ENCODE measurements at places on chromosomes 11 and 22.

GRCh38 chr22:42066126-42066761 lies 4.4 kb downstream of the NAGA start:
- DNase-seq = peak; percentile 17

GRCh38 chr22:21736084-21736642 lies 569 bp upstream of the YPEL1 start:
- no peak for DNase-seq

GRCh38 chr22:17234144-17234623 lies 14.9 kb upstream of the ADA2 start:
- peak; percentile 82 for DNase-seq

- peak; percentile 57 for DNase-seq
Observed at GRCh38 chr11:86291466-86292262, 10.4 kb upstream of the HIKESHI start.

- DNase-seq = no peak
Observed at GRCh38 chr22:23769321-23769965, 1.7 kb upstream of the CHCHD10 start.

- no peak for DNase-seq
Observed at GRCh38 chr11:62863687-62864335, 16.9 kb upstream of the SLC3A2 start.

GRCh38 chr11:68082481-68082880 lies 38.7 kb downstream of the CHKA start:
- no peak for DNase-seq

GRCh38 chr11:102453302-102453695 lies 734 bp upstream of the TMEM123 start:
- DNase-seq = peak; percentile 58

- DNase-seq = no peak
Observed at GRCh38 chr11:41983475-41983874, 524.0 kb upstream of the LRRC4C start.

DNA sequence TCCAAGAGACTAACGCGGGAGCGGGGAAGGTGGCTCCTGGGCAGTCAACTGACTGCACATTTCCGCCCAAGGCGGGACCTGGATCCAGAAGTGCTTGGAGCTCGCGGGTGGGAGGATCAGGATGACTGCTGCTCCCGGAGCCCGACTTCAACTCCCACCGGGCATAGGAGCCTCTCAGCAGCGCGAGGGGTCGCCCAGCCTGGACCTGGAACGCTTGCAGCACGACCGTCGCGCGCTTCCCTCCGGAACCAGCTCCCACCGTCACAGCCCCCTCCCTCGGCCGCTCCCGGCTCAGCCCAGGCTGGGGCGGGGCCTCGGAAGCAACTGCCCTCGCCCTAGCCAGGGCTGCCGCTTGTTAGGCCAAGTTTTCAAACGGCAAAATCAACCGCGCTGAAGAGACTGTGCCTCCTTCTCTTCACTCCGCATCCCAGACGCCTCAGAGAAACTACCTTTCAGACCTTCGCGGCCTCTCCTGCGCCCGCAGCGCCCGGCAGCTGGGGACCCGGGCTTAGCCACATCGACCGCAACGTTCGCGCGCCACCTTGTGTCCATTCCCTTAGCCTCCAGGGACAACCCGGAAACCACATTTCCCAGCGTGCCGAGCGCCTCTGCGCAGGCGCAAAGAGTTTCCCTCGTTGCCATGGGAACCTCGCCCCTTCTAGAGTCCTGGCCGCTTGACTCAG lies 14.0 kb downstream of the SSH3 start:
- DNase-seq = peak; percentile 99

DNA sequence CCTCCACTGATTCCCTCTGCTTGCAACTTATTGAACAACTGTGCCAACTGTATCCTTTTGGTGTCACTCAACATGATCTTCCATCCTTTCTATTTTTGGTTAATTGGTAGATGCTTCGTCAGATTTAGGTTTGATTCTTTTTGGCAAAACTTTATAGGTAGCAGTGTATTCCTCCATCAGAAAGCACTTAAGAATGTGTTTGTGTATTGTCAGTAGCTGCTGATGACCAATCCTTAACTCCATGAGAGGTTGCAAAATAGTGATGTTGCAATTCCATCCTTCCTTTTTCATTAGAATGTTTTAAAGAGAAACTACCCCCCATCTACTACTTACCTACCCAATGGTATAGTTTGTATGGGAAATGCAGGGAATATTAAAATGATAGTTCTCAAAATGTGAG lies 22.1 kb downstream of the FAM76B start:
- no peak for DNase-seq

DNA sequence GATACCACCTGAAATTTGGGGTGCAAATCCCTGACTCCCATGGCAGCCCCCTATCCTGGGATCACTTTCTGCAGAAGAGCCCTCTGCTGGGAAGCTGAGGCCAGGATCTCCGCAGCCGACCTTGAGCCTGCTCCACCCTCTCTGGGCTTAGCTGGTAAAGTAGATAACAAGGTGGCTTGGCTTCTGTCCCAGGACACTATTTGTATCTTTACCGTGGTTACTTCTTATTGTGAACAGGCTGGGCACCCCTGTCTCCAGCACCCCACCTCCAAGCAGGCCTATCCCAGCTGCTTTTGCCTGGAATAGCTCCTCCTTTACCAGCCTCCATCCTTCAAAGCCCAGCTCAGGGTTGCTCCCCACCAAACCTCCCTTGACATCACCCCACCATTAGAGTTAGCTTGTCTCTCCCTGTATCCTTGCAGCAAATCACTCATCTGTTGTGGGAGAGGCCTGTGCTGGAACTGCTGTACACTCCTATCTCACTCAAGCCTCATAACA lies 35.2 kb upstream of the P2RY2 start:
- no peak for DNase-seq

- DNase-seq = no peak
Observed at GRCh38 chr11:94450048-94450447, 43.6 kb downstream of the MRE11 start.

GRCh38 chr11:118532852-118533768 lies 2.1 kb downstream of the TMEM25 start:
- no peak for DNase-seq

- no peak for DNase-seq
Observed at GRCh38 chr11:113593698-113594308, 112.3 kb downstream of the TMPRSS5 start.

DNA sequence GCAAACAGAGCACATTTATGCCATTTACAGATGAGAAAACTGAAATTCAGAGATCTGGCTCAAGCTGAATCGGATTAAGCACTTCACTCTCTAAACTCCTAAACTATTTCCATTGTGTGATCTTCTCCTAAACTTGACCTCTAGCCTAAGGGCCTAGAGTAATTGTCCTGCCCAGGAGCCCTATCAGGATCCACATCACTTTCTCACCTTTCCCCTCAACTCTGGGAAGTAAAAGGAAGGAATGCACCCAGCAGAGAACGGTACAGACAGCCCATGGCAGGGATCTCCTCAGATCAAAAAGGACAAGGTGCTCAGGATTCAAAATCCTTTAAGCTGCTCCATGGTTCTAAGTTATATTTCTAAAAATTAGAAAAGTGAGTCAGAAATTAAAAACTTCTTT lies 102.7 kb downstream of the ABTB2 start:
- DNase-seq = no peak

DNA sequence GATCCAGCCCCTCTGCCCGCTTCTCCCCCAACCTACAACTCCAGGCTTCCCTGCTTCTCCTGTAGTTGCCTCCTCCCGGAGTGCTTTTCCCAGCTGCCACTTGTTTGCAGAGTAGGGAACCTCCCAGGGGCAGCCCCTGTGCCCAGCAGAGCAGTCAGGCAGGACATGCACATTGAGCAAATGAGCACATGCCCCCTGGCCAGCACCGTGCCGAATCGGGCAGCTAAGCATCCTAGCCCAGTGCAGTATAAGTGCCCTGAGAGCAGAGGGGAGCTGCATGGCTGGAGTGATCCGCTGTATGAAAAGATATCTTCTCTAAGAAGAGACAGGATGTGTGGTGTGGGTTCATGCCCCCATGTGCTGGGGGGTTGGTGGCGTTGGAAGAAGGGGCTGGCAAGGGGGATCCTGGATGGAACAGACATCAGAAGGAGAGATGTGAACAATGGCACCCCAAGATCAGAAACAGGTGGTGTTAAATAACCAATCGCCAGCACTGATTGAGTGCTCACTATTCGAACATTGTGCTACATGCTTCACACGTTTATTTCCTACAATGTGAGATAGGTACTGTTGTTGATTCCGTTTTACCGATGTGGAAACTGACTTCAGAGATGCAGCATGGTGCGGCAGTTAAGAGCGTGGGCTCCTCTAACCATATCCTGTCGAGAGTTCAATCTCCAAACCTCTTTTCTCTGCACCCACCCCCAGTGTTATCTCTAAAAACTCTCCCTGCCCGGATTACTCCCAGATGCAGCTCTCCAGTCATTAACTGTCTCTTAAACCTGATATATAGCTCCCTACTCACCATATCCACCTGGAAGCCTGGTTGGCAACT lies 1.2 kb downstream of the AIP start:
- no peak for DNase-seq

GRCh38 chr11:1050581-1051355 lies 14.2 kb upstream of the MUC6 start:
- DNase-seq = peak; percentile 76

DNA sequence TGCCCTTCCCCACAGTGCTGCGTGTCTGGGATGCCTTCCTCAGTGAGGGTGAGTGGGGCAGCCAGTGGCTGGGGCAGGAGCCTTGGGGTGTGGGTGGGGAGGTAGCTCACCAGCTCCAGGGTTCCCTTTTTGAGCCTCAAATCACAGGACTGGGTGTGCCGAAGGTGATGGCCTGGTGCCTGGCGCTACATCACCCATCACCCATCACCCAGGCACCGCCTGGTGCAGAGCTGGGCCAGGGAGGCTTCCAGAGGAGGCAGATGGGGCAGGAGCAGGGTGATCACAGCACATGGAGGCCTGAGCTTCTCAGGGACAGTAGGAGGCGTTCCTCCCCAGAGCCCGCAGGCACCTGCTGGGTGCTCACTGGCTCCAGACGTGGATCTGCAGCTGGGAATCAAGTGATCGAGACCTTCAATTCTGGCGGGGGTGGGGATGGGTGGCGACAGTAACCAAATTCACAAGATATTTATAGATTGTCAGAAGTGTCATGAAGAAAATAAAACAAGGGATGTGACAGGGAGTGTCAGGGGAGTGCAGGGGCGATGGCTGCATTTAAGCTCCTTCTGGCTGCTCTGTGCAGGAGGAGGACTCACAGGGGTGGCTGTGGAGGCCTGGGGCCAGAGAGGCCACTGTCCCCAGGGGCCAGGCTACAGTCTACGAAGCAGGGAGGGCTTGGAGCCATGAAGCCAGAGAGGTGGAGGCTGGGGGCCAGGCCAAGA lies 3.2 kb downstream of the TBC1D10C start:
- DNase-seq = no peak

DNA sequence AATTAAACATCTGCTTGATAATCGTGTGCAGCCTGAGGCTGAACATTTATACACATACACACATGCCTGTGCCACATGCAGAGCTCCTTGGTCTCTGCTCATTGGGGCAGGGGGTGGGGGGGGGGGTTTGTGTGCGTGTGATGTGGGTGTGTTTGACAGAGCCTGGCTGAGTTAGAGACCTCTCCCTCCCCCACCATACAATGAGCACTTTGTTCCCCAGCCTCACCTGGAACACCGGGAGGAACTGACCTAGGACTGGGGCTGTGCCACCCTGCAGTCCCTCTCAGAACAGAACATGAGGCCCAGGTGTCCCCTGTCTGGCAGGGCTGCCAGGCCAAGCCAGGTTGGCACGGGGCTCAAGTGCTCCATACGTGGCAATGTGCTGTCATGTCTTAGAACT lies 96.6 kb downstream of the TP53I11 start:
- DNase-seq = no peak

GRCh38 chr11:40732132-40732531 lies 727.3 kb downstream of the LRRC4C start:
- no peak for DNase-seq

DNA sequence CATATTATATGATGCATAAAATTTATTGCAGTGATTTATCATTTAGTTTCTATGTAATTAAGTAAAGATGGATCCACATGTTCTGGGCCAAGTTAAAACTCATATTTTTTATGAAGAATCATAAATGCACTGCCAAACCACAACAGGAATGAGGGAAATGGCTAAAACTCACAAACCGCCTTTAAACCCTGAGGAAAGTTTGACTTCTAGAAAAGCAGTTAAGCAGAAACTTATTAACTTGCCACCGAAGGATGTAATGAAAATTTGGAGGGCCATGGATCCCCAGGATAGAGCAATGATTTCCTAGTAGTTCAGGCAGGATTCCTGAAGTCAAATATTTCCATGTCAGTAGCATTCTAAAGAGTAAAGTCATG lies 218.3 kb upstream of the CTSC start:
- DNase-seq = no peak

DNA sequence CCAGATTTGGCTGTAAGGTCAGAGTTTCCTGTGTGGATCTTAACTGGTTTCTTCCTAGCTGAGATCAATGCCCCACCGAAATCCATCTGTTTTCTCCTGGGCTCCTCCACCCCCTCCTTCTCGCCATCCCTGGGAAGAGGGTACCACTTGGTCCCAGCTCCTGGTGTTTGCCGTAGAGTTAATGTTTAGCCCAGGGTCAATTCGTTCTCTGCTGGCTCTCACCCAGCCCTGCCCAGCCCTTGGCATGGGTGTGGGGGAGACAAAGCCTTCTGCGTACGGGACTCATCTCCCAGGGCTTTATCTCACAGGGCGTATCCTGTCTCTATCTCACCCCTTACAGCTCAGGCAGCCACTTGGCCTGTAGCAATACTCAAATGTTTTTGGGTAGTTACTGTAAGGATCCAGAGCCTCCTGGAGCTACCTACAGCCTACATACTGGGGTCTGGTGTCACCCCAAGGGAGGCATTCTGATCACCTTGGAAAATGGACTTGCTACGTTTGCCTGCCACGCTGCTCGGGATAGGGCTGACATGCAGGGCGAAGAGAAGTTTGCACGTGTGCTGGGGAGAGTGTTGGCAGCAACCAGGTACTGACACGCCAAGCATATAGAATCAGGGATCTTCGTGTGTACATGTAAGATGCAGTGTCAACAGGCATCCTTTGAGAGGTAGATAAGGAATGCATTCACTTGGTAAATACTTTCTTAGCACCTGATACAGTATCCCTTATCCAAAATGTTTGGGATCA lies 66.1 kb downstream of the SCN3B start:
- DNase-seq = no peak

GRCh38 chr22:48152164-48152775 lies 1389.8 kb downstream of the TBC1D22A start:
- DNase-seq = no peak

DNA sequence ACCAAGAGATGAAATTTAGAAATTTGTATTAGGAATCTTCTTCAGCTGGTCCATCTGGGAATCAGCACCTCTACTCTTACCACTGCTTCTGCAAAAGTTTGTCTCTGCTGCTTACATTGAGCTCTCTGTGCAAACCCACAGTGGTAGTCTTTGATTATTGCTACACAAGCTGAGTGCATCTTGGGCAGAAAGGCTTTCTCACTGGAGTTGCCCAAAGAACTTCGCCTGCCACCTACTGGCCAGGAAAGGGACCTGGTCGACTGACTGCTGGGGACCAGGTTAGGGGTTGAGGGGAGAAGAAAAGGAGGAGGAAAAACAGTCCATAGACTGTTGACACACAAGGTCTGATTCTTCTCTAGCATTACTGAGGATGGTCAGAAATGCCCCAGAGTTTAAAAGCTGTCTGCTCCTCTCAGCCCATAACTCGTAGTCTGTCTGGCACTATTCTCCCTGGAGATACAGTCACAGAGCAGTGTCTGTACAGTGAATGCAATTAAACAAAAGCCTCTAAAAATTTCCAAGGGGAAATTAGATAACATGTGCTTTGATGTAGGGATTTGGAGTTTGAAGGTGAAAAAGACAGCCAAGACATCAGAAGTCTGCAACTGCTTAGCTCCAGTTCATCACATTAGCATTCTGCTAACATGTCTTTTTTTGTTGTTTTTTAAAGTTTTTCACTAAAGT lies 215.0 kb upstream of the CTSC start:
- DNase-seq = peak; percentile 62

- no peak for DNase-seq
Observed at GRCh38 chr11:130369713-130370112, 55.0 kb upstream of the ZBTB44 start.
